ENCODE measurements at places on chromosomes 2 and 18.

DNA sequence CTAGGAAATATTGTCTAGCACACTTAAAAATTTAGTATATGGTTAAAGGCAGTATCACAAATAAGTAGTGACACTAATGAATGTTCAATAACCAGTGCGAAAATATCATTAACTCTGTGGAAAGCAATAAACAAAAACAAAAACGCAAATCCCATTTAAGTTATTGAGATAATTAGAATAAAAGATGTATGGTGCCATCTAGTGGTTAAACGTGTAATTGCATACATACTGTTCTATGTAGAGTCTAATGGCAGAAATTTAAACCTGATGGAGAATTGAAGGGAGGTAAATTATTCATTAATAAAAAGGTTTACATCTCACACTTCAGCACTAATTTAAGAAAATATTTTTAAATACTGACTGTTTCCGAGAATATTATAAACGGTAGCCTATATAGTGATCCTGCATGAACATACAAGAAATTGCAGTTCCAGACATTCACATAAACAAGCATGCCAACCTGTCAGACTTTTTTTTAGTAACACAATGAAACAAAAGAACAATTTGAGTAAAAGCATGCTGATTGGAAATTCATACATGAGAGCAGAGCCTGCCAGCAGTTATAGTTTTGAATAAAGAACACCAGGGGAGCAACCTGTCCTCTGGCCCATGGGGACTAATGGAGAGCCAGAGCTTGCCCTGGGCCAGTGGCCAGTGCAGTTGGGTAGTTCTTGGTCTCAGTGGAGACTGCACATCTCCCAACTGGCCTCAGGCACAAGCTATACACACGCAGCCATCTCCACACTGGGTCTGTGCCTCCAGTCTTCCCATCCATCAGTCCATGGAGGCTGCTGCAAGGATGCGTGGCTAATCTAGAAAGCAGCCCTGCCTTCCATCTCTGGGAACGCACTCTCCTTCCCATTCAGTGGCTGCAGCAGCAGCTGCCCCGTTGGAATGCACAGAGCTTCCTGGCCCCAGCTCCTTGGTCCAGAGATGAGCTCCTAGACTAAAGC lies 28.0 kb downstream of the GCG start:
- DNase-seq = no peak

DNA sequence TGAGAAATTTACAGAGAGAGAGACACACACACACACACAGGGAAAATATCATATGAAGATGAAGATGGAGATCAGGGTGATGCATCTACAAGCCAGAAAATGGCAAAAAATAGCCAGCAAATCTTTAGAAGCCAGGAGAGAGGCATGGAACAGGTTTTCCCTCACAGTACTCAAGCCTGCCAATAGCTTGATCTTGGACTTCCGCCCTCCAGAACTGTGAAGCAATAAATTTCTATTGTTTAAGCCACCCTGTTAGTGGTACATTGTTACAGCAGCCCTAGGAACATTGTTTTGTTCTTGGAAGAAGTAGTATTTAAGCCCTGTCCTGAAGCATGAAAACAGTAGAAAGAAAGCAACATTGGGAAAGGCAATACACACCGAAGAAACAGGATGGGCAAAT lies 292.0 kb upstream of the LRP1B start:
- DNase-seq = no peak

GRCh38 chr2:42196403-42197267 lies 27.5 kb downstream of the EML4 start:
- DNase-seq = no peak

DNA sequence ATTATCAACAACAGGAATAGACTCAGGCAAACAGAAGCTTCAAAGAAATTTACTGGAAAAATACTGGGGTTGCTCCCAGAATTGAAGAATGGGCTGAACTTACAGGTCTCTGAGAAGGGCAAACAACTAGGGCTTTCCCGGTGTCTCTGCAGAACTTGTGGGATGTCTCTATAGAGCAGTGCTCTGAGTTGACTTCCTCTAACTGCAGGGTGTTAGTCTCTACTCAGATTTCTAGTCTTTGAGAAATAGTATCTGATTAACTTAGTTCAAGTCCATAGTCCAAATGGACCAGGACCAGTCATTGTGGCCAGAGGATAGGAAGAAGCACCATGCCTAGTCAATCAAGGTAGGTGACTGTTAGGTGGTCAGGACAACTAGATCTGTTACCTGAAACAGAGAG lies 45.8 kb downstream of the LIMS1 start:
- no peak for DNase-seq

DNA sequence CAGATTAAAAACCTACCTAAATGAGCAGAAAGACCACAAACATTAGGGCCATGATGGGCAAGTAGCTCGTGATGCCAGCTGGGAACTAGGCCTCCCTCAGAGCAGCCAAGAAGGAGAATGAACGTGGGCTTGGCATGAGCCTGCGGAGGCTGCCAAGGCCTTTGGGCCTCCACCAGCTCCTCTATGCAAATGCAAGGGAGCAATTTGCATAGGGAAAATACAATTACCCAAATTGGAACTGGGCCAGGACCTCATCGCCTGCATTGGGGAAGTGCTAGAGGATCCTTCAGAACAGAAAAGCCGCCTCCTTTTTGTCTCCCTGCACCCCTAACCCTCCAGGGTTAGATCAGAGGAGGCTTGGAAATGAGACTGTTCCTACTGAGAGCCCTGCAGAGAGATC lies 326.4 kb downstream of the SMAD2 start:
- DNase-seq = no peak

GRCh38 chr2:33412920-33413319 lies 63.5 kb upstream of the RASGRP3 start:
- DNase-seq = no peak

DNA sequence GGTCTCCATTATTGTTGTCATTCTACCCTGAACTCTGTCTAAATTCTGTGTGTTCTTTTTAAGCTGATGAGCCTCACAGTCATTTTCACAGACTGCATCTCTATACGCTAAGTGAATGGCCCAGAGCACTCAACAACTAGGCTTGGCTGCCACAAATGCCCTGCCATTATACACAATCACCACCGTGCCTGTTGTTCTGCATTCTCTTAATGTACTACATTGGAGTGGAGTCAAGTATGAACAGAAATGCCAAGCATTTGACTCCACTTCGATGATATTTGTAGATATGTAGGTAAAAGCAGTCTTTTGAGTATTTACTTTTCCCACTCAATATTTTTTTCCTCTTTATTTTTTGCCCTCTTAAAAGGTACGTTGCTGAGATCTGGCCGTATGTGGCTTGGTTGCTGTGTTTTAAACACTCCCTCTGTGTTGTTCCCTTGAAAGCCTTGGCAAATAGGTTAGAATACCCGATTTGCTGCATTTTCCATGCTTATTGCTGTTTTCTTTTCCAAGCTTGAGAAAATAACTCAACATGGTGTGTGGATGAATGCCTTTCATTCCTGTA lies 36.2 kb upstream of the TMEFF2 start:
- no peak for DNase-seq

DNA sequence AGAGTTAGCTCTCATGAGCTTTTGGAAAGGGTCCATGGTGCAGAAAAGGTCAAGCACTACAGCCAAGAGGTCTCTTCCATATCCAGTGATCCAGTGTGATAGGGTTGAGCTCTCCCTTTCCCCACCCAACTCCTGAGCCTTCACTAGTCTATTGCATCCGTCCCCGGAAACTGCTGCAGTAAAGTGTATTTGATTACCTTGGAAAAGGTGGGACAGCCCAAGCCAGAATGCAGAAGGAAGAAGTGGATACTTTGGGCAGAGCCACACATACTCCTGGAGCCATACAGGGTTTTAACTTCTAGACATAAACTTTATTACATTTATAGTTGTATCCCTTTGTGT lies 3.6 kb downstream of the PNKD start:
- no peak for DNase-seq

- no peak for DNase-seq
These were observed 227.8 kb downstream of the ZNF407 start for GRCh38 chr18:74825460-74825859.

GRCh38 chr2:235576337-235576910 lies 82.6 kb downstream of the AGAP1 start:
- DNase-seq = no peak

DNA sequence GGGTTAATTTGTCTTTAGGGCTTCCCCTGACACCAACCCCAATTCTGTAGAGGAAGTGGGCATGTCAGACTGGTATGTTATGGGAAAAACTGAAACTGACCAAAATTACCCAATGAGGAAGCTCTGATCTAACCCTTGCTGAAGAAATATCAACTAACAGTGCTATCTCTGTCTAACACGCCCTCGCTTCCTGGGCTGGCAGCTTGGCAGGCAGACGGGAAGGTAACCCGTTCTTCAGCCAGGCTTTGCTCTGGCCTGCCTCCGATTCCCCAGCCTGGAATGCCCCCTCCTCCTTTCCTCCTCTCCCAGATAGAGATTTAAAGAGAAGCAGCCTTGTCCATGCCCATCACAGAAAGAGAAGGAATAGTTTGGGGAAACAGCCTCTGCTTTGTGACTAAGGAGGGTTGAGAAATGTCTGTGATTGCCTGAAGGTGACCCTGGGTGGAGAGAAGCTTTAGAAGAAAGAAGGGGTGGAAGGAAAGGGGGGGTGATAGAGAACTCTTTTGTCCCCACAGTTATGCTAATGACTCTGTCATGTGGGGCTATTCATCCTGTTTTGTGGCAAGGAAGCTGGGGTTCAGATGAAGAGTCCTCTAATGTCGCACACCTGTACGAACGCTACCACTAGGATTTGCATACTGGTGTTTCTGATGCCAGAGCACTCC lies 15.4 kb downstream of the HK2 start:
- DNase-seq = peak; percentile 40

DNA sequence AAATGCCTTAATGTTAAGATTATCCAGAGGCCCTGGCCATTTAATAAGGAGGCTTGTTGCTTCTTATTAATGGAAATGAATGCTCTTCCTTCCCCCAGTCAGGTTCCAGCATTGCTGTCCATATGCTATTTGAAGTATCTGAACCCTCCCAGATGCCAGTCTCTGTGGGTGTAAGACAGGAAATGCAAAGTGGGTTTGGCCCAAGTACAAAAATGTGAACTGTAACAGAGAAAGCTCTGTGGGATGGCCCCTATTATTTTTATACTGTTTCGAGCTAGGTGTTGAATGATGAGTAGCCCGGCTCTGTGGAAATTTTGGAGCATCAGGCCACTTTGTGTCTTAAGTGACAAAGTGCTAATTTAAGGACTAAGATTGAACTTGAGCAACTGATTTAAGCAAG lies 141.0 kb downstream of the UXS1 start:
- no peak for DNase-seq

- no peak for DNase-seq
These were observed 35.5 kb downstream of the ICOS start for GRCh38 chr2:203972066-203972465.

DNA sequence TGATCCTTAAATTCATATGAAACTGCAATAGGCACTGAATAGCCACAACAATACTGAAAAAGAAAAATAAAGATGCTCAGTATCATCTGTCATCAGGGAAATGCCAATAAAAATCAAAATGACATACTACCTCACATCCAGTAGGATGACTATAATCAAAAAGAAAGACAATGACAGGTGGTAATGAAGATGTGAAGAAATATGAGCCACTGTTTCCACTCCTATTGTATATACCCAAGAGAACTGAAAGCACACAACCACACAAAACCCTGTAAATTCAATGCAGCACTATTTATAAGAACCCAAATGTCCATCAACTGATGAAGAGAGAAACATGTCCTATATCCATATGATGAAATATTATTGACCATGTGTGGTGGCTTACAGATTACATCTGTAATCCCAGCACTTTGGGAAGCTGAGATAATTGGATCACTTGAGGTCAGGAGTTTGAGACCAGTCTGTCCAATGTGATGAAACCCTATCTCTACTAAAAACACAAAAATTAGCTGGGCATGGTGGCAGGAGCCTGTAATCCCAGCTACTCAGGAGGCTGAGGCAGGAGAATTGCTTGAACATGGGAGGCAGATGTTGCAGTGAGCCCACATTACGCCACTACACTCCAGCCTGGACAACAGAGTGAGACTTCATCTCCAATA lies 39.9 kb downstream of the MAP3K2 start:
- no peak for DNase-seq

DNA sequence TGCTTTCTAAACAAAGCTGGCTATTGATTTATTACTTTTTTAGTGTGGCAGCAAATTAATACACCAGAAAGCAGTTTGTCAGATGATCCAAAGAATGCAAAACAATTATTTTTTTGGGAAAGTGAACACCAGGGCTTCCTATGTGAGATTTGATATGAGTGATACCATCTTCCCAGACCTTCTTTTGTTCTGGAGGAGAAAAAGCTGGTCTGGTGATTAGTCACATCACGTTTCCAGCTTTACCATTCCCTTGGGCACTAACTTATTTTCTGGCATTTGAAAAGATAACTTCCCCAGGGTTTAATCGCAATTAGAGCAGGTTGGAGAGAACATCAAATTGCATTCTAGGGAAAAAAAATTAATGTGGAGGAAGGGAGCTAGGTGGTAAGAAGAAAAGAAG lies 182.9 kb upstream of the TANK start:
- no peak for DNase-seq

GRCh38 chr2:152473151-152473857 lies 138.3 kb downstream of the FMNL2 start:
- DNase-seq = no peak

DNA sequence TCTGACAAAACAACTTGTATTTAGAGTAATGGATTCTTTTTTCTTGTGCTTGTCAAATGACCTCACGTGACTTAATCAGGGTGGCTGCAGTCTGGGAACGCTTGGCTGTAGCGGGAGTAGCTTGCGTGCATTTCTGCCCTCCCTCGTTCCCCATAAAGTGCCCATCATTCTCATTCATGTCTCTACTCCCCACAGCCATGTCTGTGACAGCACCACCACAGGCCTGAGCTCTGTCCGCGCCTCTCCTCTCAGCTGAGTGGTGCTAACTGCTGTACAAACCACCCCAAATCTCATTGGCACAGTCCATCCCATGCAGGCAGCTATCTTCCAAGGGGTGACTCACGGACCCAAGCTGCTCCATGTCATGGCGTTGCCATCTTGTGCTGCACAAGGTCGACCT lies 161.7 kb downstream of the TSN start:
- no peak for DNase-seq

GRCh38 chr18:13364721-13365205 lies 146.2 kb downstream of the LDLRAD4 start:
- DNase-seq = no peak

GRCh38 chr2:81589406-81589805 lies 1284.9 kb upstream of the LRRTM1 start:
- DNase-seq = no peak

- DNase-seq = no peak
These were observed 72.2 kb downstream of the CAB39 start for GRCh38 chr2:230784795-230785194.

DNA sequence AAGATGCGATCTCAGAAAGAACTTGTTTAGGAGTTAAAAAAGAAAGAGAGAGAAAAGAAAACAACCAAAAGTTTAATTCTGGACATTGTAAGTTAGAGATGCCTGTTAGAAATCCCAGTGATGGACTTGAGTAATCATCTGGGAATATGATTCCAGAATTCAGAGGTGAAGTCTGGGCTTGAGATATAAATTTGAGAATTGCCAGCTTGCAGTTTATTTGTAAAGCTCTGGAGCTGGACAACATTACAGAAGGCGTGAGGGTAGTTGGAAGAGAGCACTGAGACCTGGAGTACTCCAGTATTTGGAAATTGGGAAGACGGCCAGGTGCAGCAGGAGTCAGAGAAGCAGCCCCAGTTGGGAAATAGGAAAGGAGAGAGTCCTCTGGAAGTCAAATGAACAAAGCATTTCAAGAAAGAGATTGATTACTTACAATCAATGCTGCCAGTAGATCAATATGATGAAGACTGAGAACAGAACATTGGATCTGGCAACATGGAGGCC lies 128.8 kb upstream of the ARHGAP28 start:
- no peak for DNase-seq

GRCh38 chr2:239184968-239185903 lies 215.6 kb downstream of the HDAC4 start:
- DNase-seq = no peak

GRCh38 chr18:48161911-48162698 lies 231.6 kb upstream of the SMAD2 start:
- DNase-seq = no peak
